CD4-positive, alpha-beta T cell treated with Interleukin-10 for 1 hour (primary cell): ENCODE measurements at places on chromosomes 1 and 21.

DNA sequence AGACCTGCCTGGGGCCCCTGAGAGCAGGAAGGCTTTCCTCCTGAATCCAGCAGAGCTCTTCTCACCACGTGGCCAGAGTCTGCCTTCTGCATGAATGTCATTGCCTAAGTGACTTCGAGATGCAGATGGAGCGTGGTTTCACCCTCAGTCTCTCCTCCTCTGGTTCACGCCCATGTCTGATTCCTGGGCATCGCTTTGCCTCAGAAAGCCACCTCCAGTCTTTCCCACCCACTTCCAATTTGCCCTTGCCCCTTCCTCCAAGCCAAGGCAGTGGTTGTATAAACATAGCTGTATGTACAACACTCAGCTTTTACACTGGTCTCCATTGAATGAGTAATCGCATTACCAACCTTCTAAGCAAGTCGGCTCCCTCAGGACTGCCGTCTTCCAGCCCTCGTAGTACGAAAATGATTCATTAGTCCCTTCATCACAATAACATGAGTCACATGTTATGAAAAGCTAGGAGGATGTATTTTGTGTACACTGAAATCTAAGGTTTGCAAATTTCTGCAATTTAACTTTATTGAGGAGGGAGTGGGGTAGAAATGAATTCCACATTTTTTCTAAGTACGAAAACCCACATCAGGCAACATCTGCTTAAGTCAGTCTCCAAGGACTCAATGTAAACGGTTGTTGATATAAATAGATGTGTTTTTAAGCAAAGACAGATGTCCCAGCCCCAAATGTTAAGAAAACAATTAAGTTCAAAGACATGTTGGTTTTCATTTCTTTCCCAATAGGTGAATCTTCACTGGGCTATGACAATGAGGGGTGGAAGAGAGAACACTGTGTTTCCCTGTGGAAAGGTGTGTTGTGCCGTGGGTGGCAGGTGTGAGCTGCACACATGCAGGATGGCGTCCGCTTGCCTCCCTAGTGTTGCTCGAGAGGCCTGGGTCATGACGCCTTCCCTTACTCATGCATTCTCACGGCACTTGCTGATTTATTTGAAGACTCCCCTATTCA lies 32.3 kb upstream of the ETS2 start:
- DNase-seq = no peak

GRCh38 chr1:235998812-235999211 lies 66.1 kb downstream of the NID1 start:
- DNase-seq = peak; percentile 73

GRCh38 chr1:85464497-85465098 lies 361 bp downstream of the DDAH1 start:
- no peak for DNase-seq

DNA sequence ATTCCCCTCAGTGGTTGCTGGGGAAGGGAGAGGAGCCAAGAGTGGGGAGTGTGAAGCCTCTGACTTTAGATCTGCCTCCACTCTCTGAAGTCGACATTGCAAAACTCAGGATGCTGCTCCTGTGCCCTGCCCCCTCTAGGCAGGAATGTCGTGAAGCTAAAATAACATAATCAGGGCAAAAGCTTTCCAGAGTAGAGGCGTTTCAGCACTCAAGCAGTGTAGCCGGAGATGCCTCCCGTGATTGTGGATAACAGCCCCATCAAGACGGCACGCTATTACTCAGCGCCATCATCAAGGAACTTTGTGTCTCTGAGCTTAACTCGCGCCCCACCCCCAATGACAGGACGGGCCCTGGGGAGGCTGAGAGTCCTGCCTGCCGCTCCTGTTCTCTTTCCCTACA lies 60.0 kb downstream of the FBXO2 start:
- DNase-seq = no peak

DNA sequence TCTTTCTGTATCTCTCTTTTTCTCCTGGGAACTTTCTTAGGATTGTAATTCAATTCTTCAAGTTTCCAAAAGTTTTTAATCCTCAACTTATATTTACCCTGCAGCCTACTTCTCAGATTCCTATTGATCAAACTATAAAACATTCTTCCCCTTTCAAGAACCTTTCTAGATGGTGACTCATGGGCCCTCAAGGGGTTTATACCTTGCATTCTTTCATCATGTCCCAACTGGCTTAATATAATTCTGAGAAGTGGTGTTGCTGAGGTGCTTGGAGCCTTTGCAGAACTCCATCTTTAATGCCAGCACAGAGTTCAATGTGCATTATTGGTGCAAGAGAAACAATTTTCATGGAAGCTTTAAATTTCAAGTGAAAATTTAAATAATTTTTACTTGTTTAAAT lies 273.4 kb downstream of the VAV3 start:
- DNase-seq = no peak

- DNase-seq = no peak
Measured at GRCh38 chr1:14519976-14520375, 78.5 kb upstream of the KAZN start.

DNA sequence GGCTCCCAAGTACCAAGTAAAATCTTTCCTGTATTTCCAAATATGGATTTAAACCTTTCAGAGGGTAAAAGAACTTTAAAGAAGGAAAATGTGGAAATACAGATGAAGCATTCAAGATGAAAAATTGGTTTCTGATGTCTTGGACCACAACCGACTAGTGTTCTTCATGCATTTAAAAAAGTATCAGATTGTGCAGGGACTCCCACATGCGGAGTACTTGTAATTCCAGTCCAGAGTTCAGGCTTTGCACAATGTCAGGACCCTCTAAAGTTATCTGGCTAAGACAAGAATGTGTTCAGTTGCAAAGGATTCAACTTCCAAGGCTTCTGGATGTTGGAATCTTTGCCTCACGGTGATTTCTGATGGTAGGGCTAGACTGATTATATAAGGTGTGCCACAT lies 66.7 kb downstream of the RGL1 start:
- no peak for DNase-seq

DNA sequence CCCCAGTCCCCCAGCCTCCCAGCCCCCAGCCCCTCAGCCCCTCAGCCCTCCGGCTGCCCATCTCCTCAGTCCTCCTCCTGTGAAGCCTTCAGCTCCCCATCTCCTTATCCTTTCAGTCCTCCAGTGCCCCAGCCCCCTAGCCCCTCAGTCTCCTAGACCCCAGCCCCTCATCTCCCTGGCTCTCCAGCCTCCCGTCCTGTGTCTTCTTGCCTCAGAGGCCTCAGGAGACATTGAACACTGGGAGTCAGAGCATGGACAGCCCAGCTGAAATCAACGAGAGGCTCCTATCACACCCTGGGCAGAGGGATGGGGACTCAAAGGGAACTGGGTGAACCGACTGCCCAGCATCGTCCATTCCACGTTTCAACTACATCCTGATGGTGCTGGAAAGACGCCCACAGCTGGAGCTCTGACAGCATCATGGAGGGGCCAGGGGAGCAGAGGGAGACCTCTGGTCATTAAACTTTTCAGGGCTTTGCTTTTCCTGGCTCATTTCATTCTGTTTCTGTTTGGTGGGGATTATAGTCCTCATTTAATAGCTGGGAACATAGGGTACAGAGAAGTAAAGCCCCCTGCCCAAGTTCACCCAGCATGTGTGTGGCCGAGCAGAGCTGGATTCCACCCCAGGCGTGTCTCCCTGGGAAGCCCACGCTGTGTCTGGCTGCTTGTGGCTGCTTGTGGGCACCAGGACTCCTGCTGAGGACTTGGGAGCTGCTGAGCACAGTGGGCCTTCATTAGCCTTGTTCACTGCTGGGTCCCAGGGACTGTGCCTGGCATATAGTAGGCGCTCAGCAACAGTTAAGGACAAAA lies 396.7 kb downstream of the PTPRU start:
- DNase-seq = no peak

- DNase-seq = no peak
Measured at GRCh38 chr1:22702296-22703085, 8.1 kb upstream of the EPHB2 start.

DNA sequence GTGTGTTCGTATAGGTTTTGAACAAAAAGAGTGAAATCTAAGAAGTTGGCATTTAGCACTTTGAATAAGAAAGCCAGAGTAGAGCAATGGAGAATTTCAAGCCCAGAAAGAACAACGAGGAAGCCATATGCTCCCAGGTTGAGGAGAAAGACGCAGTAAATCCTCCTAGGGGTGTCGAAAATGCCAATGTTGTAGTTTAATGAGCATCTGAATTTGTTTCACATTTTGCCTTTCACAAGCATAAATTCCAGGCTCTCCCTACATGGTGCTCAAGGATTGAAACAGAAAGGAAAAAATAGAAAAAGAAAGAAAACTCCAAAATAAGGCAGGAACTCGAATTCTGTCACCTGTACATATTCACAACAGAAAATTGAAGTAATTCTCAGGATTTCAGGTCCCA lies 264.7 kb upstream of the SGIP1 start:
- no peak for DNase-seq

DNA sequence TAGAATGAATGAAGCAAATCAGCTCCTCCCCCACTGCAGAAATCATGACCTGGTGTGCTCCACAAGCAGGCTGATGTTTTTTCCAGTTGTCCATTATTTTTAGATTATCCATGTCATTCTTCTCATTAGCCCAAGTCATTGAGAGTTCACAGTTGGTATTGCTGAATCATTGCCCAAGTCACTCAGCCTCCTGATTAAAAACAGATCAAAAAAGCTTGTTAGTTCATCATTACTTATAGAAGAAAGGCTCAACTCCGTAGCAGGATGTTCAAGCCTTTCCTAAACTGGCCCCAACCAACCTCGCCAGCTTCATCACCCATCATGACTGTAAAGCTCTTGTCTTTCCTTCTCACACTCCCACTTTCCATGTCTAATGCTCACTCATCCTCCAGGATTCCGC lies 161.3 kb upstream of the CTTNBP2NL start:
- no peak for DNase-seq

DNA sequence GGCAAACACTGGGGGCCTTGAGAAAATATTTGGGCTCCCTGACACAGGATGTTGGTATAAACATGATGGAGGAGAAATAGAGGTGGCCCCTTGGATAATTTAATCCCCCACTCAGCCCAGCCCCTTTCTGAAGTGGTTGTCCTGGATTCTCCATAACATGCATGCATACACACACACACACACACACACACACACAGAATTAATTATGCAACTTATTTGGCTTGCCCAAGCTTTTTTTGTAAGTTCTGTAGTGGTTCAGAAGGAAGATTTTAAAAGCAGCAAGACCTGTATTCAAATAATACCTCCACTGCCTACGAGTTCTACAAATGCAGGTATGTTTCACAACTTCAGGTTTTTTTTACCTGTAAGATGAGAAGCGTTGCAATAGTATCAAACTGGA lies 15.0 kb downstream of the ATF3 start:
- no peak for DNase-seq
